Fibroblast of pulmonary artery (primary cell): ENCODE measurements at places on chromosomes 2 and 18.

DNA sequence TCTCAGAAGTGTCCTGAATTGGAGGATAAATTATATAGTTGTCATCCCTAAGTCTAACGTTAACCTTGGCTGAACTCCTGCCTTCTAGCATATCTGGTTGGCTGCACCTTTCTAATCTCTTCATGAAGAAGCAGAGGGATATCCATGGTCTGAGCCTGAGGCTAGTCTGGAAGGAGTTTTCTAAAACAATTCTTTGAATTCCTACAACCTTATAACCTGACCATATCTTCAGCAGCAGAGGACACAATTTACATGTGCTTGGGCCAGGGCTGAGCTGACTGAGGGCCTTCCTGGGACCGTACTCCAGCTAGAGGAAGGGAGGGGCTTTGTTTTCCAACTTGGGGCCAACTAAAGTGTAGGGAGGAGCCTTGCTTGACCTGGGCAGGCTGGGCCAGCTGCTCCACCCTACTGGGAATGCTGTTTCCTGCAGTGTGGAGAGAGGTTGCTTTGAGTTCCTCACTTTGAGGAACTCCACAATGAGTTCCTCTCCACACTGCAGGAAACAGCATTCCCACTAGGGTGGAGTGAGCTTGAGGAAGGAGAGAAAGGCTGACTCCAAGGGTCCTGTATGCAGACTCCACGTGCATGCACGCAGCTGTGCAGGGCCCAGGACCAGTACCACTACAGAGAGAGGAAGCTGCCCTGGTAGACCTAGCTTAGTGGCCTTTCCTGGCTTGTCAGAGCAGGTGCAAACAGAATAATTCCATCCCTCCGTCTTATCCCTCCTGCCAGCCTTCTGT, 19.6 kb downstream of the CEP68 start:
- peak; percentile 13 for DNase-seq

- no peak for DNase-seq
These were observed 221.3 kb downstream of the BCL2 start for GRCh38 chr18:63098018-63098981.

- no peak for DNase-seq
These were observed 15.0 kb downstream of the ZBTB7C start for GRCh38 chr18:48394176-48394575.

DNA sequence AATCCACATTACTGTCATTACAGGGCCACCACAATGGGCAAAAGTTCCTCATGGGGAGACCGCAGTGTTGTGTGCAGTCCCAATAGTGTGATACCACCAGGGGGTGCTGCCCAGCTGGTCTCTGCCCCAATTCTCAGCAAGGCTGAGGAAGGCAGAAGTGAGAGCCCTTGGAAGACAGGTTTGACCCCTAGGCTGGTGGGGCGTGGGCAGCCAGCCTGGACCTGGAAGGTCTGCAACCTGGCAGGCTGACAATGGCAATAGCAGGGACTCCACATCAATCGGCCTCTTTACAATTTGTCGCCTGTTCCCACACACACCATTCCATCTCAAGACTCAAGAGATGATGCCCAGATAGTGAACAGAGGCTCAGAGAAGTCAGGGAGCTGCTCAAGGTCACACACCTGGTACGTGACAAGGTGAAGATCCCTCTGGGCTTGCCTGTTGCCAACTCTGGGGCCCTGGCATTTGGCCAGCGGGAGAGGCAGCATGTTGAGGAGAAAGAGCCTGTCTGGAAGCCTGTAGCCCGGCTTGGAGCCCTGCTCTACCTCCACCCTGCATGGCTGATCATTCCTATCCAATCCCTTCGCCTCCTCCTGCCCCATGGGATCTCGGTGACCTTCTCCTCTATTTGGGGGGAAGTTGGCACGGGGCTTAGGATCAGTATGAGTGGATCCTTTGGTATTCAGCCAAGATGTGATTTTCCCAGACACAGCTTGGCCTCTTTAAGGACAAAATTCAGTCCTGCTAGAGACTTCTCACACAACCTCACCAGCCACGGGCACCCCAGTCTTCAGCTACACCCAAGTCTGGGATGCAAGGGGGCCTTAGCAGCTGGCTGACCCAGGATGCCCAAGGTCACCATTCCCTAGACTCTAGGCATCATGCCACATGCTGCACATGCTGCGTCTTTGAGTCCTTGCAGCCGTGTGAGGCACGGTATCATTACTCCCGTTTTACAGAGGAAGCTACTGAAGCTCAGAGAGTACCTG, 2.9 kb upstream of the ATOH8 start:
- DNase-seq = peak; percentile 69

DNA sequence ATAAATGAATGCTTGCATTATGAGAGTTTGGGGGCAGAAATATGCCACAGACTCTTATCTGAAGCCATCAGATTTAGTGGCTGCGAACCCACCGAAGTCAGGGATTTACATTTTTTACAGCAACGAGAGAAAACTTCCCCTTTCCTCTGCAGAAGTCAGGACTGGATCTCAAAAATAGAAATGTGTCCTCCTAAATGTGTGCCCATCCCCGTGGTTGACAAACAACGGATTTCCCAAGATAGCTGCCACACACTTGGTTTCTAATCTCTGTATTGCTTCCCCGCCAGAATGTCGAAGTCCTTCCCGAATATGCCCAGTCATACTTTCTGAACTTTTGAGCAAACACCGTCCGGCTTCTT, 879 bp upstream of the ADAM23 start:
- DNase-seq = no peak

- no peak for DNase-seq
These were observed 38.8 kb downstream of the DPYSL5 start for GRCh38 chr2:26886736-26887135.

GRCh38 chr18:28152754-28153153, 24.2 kb downstream of the CDH2 start:
- no peak for DNase-seq

GRCh38 chr2:160207804-160208654, 8.0 kb upstream of the ITGB6 start:
- DNase-seq = peak; percentile 85

DNA sequence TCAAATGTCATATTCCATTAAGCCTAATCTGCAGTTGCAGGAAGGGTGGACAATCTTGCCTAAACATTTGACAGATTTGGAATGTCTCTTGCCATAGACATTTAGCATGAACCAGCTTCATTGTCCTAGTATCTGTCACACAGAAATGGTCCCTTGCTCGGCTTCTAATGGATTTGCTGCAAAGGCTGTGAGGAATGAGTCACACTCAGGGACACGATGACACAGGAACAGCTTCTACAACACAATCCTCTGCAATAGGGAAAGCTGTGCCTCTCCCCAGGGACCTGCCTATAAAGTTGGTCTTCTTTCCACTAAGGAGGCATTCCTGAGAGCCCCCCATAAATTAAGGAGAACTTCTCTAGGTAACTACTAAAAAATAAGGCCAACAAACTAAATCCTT, 155.1 kb upstream of the L3MBTL4 start:
- DNase-seq = no peak

- DNase-seq = no peak
These were observed 457.3 kb downstream of the XIRP2 start for GRCh38 chr2:167345559-167345958.

DNA sequence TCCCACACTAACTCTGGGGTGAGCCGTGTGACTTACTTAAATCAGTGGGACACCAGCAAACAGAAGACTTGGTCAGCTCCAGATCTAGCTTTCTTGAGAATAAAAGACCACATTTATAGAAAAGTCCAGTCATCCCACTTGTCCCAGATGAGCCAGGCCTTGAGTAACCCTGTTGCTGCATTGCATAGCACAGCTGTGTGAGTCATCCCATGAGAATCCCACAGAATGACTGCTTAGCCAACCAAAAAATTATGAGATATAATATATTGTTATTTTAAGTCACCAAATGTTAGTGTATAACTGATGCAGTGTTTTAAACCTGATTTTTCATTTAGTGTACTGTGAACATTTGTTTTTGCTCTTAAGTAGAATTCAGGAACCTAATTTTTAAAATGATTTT, 94.2 kb upstream of the FSHR start:
- DNase-seq = peak; percentile 98

DNA sequence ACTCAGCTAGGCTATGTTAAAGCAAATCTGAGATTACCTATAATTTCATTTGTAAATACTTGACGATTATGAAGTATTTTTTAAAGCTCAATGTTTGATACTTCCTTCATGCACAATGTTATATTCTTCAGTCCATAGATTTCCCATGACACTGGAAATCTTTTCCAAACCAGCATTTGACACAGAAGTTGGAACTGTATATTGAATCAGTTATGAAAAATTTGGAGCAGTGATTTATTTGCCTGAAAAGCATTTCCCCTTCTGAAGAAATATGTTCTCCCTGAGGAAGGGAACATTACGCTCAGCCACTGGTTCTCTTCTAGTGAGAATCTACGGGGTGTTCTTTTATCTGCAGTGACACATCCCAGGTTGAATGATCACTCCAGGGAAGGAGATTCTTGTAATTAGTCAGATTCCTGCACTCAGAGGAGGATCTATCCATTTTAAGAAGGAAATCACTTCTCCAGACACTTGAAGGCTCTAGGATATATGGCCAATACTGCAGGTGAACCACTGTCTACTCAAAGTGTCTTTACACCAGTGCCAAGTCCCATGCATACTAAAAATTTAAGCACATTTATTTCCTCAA, 64.7 kb downstream of the HNRNPLL start:
- no peak for DNase-seq

DNA sequence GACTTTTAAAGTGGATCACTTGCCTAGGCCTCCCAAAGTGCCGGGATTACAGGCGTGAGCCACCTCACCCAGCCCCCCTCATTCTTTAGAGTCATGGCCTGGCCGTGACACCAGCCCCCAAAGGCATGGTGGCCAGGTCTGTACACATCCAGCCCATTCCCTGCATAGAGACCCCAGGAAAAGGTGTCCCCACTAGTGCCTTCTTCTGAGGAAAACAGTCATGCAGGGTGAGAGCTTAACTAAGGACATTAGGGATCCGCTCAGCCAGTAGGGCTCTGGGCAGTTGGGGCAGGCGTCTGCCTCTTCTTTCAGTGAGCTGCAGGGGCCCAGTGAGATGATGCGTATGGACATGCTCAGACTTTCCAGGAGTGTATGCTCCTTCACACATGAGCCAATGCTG, 5.7 kb upstream of the AMER3 start:
- DNase-seq = no peak
